ENCODE measurements at places on chromosomes 3 and 15.

- no peak for DNase-seq
These were observed 107.8 kb downstream of the MBNL1 start for GRCh38 chr3:152376351-152377183.

DNA sequence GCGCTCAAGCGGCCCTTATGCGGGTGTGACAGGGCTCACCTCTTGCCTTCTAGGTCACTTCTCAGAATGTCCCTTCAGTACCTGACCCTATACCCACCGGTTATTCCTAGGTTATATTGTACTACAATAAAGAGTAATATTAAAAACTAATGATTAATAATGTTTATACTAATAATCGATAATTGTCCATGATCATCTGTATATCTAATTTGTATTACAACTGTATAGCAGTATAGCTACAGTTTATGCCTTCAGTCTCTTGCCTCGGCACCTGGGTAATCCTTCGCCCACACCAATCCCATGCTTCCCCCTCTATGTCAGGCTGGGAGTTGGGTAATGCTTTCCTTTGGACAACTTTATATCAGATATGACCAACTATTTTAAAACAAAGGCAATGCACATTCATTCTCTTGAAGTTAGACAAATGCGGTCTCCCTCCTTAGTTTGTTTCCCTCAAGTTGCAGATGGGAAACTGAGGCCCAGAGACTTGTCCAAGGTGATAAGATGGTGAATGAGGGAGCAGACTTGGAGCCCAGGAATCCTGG, 3.4 kb downstream of the FAH start:
- DNase-seq = no peak

- DNase-seq = no peak
These were observed 268.2 kb upstream of the UMPS start for GRCh38 chr3:124461838-124462632.

- no peak for DNase-seq
These were observed 39.7 kb upstream of the ESYT3 start for GRCh38 chr3:138394686-138395085.

GRCh38 chr3:122590610-122591009, 13.2 kb downstream of the PARP15 start:
- no peak for DNase-seq

- DNase-seq = no peak
These were observed 17.9 kb downstream of the IL12A start for GRCh38 chr3:160006282-160007163.

GRCh38 chr3:114666623-114667022, 372.8 kb downstream of the TIGIT start:
- DNase-seq = no peak

DNA sequence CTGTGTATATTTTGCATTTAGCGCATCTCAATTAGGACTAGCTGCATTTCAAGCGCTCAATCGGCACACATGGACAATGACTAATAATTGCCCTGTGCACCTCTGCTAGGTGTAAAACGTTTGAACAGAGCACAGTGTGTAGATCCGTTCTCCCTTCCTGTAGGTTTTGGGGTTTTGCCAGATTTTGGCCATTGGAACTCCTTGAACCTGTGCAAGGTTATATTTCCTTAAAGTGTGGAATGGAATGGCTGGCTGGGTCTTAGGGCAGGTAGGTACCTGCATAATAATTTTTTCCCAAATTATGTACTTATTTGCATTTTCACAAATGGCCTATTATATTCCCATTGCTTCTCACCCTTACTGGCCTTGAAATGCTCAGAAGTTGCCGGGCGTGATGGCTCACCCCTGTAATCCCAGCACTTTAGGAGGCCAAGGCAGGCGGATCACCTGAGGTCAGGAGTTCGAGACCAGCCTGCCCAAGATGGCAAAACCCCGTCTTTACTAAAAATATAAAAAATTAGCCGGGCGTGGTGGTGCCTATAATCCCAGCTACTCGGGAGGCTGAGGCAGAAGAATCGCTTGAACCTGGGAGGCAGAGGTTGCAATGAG, 777 bp downstream of the RNU5B-1 start:
- DNase-seq = no peak

GRCh38 chr3:168165390-168166269, 69.9 kb upstream of the GOLIM4 start:
- DNase-seq = peak; percentile 35

- DNase-seq = no peak
These were observed 169.4 kb downstream of the MCTP2 start for GRCh38 chr15:94400526-94401298.

GRCh38 chr15:27268923-27269322, 297.9 kb downstream of the GABRG3 start:
- no peak for DNase-seq

DNA sequence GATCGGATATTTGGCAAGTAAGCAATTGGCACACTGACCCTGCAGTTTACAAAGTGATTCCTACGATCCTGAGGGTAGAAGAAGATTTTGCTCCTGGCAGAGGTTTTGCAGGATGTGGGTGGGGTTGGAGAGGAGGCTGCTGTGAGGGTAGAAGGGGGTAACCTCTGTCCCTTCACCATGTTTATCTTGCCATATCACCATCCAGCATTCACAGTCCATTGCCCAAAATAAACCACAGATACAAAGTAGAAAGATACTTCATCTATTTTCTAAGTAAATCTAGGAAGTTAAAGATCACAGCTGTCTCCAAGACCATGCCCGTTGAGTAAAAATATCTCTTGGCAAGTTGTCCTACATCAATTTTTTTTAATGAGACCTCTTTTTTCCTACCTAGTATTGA, 51.6 kb downstream of the LIPC start:
- no peak for DNase-seq

DNA sequence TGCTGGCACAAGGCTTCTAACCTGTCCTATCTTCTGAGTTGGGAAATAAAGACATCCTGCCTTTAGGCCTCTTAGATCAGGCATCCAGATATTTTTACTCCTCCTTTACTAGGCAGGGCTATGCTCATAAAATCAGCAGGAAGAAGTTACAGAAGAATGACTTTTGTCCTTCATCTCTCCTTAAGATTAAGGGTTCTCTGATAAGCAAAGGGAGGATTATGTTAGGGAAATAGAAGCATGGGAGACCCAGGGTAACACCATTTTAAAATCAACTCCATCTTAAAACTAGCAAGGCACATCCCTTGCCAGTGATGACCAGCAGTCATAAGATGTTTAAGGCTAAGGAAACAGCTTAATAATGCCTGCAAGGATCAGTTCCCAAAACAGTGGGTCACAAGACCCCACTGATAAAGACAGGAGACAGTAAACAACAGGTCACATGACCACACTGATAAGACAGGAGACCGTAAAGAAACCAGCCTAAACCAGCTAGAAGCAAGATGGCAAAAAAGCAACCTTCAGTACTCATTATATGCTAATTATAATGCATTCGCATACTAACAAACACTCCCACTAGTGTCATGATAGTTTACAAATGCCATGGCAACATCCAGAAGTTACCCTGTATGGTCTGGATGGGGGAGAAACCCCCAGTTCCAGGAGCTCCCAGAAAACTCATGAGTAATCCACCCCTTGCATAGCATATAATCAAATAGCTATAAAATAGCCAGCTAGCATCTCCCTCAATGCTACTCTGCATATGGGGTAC, 14.5 kb upstream of the EHHADH start:
- no peak for DNase-seq

- no peak for DNase-seq
These were observed 22.0 kb upstream of the NANOGP8 start for GRCh38 chr15:35107122-35107521.

DNA sequence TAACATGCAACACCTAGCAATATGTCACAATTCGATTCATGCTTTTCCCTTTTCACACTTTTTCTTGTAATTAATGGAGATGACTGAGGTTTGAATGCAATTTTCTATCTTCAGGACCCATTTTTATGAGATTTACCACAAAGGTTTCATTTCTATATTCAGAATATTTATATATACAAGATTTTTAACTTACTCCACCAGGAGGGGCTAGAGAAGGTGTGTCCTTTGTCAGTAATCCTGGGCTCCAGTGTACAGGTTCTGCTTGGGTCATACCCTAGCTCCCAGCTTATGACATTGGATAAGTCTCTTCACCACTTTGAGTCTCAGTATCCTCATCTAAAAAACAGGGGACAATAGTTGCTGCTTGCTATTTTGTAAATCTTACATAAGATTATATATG, 95.7 kb upstream of the SLC24A5 start:
- DNase-seq = no peak

DNA sequence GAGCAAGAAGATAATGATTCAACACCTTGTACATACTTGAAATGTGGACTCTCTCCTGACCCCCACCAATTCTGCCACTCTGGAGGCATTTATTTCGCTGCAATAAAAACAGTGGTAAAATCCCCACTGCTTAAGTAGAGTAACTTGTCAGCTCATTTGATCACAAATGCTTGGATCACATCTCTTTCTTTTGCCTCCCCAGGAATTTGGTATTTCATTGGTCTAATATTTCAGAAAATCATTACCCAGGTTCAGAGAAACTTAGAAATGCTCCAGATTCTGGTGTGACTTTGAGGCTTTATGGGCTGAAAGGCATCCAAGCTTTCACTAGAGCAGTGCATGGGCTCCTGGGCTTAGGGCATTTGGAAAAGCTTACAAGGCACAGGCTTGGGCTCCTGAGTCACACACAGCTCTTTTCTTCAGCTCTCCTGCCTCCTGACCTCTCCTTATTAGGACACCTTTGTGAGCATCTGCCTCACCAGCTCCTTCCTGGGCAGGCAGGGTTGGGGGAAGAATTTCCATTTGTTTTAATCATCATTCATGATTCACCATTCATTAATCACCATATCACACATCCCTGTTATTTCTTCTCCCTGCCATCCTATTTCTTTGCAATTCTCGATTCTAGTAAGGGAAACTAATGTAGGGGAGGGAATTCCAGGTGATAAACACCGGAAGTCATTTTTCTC, 22.5 kb downstream of the CDCP1 start:
- DNase-seq = no peak

GRCh38 chr3:16842272-16843270, 42.2 kb upstream of the PLCL2 start:
- peak; percentile 75 for DNase-seq

GRCh38 chr15:82132742-82133141, 86.9 kb upstream of the MEX3B start:
- no peak for DNase-seq

DNA sequence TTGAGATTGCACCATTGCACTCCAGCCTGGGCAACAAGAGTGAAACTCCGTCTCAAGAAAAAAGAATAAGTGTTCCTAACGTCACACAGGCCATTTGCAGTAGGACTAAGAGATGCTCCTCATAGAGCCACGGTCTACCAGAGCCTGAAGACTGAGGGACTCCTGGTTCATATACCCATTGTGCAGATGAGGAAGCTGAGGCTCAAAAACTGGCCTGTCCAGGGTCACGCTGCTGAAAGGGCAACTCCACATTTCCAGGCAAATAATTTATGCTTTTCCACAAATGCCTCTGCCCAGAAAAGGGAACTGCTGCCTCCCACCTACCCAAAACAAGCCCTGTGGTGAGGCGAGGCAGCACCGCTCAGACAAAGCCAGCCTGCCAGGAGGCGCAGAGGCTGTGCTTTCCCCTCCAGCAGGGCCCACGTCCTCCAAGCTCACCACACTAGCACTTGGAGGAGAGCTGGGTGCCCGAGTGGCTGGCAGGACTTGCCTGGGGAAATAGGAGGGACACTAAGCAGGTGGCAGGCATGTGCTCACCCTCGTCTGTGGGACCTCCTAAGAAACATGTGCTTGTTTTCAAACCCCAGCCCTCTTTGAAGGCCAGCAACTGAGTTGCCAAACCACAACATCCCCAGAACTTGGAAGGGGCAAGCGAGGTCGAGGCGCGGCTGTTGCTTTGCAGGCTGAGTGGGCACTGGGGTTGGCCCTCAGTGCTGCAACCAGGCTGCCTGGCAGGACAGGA, 195.6 kb downstream of the XXYLT1 start:
- no peak for DNase-seq

- no peak for DNase-seq
These were observed 733.0 kb upstream of the DPPA4 start for GRCh38 chr3:110070161-110070916.

- no peak for DNase-seq
These were observed 109.6 kb upstream of the TMCO5A start for GRCh38 chr15:37824717-37825382.

DNA sequence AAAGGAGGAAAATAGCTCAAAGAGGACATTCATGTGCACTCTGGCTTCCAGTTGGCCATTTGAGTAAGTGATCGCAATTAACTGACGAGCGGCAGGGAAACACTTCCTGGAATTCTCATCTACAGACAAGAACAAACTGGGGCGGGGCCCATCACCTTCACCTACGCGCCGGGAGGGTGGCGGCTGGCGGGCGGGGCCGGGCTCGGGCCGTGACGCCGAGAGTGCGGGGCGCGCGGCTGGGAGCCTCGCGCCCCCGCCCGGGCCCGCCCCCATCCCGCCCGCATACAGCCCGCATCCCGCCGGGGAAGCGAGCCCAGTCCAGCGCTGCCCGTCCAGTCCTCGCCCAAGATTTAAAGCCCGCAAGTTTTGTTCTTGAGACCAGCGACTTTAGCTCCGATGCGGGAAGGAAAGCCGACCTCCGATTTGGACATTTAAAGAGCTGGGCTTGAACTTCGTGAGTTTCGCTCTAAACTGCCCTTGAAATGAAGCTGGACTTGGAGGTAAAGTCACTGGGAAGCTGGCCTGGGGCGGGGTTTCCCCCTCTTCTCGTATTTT, at the start of gene B3GNT5:
TSS of gene B3GNT5 (plus strand) at position 281 of the 555 bp plus-strand sequence. CDS start 16,546 bp downstream, outside the sequence.
- DNase-seq = peak; percentile 82

DNA sequence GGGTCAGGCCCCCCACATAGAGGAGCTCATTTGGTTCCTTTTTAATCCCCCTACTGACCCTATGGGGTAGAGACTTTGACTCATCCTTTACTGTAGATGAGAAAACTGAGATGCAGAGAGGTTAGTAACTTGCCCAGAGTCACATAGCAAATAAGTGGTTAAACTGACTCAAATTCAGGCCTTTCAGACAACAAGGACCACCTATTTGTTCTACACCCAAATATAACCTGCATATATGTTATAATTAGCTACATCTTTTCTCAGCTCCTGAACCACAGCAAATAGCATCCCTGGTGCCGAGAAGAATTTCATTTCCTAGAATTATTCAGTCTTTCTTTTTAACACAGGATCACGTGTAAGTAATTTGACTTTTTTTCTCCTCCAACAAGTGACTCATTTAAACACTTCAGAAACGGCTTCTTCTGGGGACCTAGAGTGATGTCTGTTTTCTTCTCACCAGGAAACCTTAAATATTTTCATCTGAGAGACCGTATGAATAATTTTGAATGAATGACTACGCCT, 57.4 kb downstream of the MGLL start:
- no peak for DNase-seq

DNA sequence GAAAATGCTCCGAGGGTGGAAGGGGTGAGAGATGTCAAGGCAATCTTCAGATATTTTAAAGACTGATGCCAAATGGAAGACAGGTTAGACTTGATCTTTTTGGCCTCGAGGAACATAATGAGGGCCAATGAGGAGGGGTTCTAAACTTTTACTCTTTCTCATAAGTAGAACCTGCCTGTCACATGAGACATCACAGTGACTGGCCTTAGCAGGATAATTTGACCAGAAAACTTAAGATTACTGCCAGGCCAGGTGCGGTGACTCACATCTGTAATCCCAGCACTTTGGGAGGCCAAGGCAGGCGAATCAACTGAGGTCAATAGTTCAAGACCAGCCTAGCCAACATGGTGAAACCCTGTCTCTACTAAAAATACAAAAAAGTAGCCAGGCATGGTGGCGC, 12.2 kb downstream of the TM4SF4 start:
- no peak for DNase-seq

Measured in DMS153 (cell line).